ENCODE measurements at places on chromosomes 6 and 20.

DNA sequence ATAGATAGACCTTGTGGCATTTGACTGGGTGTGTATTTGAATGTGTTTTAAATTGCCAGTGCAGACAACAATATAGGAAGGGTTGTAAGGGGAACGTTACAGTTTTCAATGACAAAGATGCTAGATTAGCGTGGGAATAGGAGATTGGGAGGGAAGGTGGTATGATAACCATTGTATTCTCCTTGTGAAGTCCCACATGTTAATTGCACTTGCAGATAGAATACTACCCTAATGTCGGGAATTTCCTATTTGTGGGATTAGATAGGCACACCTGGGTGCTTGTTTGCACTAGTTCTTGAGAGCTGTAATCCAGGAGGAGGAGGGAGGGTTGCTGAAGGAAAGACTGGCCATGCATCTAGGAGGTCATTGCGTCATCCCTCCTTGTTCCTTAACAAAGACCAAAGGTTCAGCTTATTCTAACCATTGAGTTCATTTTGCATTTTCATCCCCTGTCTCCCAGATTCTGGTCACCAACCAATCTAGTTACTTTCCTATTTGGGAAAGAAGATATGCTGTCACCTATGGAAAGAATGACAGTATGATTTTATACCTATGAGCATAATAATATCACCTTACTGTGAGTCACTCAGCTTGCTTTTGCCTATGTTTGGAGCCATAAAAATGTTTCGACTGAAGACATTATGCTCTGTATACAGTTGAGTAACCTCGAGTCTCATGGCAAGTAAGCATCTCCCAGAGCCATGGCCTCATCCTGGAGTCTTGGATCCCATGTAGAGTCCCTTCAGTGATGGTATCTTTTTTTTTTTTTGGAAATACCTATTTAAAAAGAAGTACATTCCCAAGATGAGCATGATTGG is 201.5 kb downstream of the DTNBP1 start:
- no peaks in the 10 kb centered on the region for H3K27me3 ChIP-seq
- H3K27ac ChIP-seq = no peak overlapping the region
- no peak for DNase-seq
- peaks cover 21% of the 10 kb centered on the region for H3K36me3 ChIP-seq

DNA sequence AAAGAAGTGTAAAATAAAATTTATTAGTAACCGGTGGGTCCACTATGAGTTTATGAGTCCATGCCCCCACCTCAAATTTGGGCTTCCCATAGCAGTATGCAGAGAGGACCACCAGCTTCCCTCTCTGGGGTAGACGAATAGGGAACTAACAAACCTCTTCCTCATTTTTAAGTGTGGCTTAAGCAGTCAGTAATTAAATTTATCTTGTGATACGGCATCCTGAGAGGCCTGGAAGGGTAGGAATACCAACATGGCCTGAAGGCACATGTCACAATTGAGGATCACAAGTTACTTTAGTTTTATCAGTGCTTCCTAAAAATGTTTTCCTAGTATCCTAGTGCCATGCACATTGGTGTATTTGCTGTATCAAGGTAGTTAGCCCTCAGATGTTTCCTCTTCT is 239.9 kb downstream of the HIVEP2 start:
- no peaks in the 10 kb centered on the region for H3K36me3 ChIP-seq
- no peak overlapping the region for H3K27ac ChIP-seq
- no peaks in the 10 kb centered on the region for H3K4me1 ChIP-seq
- no peak overlapping the region for H3K4me3 ChIP-seq
- H3K27me3 ChIP-seq = no peaks in the 10 kb centered on the region
- no peak for DNase-seq

DNA sequence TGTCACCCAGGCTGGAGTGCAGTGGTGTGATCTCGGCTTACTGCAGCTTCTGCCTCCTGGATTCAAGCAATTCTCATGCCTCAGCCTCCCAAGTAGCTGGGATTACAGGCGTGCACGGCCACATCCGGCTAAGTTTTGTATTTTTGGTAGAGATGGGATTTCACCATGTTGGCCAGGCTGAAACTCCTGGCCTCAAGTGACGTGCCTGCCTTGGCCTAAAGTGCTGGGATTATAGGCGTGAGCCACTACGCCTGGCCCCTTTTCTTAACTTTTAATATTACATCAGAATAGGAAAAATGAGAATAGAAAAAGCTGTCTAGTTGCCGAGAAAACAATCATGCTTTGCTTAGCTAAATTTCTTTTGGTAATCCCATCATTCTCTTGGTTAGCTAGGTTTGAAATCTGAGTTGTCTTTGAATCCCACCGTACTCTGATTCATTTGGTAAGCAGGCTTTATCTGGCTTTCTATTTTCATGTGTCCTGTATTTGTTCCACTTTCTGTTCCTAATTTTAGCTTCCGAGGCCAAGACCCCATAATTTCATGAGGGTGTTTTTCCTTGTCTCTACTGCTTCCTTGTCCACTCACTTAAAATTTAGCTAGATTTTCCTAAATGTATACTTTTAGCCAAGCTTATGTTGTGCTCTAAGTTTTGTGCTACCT is 83.5 kb downstream of the NCOA3 start:
- no peak overlapping the region for H3K4me3 ChIP-seq
- no peak for DNase-seq

DNA sequence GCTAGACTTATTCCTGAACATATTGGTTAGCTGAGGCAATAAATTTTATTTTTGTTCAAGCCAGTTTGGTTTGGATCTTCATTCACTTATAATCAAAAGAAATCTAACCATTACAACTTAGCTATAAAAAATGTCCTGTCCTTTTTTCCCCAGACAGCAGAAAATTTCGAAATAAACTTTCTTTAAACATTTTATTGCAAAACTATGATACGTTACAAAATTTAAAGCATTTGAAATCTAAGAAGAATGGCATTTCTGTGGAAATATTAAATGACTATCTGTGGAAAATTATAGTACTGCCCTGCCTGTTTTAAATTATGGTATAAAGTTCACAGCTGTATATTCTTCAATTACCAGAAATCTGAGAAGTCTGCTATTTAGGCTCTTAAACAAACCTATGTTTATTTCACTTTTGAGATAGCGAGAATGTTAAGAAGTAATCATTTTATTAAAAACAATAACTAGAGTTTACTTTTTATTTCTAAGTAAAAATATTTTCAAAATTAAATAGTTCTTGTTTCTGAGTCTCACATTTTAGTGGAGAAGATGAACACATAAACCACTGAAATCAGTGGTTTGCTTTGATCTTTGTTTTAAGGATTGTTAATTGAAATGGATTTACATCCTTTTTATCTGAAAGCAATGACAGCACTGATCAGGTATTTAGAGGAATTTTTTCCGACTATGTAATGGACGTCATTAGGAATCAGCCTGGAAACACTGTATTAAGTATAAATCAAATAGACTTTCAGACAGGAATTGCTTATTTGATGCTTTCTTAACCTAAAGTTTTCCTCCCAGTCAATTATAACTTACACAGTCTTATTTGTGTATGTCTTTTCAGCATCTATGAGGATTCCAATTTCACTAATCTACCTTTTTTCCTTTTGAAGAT is 553.7 kb downstream of the COL12A1 start:
- no peaks in the 10 kb centered on the region for H3K36me3 ChIP-seq
- DNase-seq = no peak
- no peak overlapping the region for H3K27ac ChIP-seq
- no peaks in the 10 kb centered on the region for H3K4me1 ChIP-seq
- no peaks in the 10 kb centered on the region for H3K27me3 ChIP-seq
- H3K4me3 ChIP-seq = no peak overlapping the region

- H3K4me1 ChIP-seq = no peaks in the 10 kb centered on the region
- H3K36me3 ChIP-seq = no peaks in the 10 kb centered on the region
- H3K4me3 ChIP-seq = no peak overlapping the region
- peaks cover 4% of the 10 kb centered on the region for H3K27me3 ChIP-seq
These were observed 25.3 kb upstream of the GPR63 start for GRCh38 chr6:96862560-96862959.

Measured in neuronal stem cell (in vitro differentiated cells).